ENCODE measurements at places on chromosomes 16 and 17.

- DNase-seq, result peak; percentile 87
These were observed 4.3 kb downstream of the KAT2A start for GRCh38 chr17:42116705-42117396.

DNA sequence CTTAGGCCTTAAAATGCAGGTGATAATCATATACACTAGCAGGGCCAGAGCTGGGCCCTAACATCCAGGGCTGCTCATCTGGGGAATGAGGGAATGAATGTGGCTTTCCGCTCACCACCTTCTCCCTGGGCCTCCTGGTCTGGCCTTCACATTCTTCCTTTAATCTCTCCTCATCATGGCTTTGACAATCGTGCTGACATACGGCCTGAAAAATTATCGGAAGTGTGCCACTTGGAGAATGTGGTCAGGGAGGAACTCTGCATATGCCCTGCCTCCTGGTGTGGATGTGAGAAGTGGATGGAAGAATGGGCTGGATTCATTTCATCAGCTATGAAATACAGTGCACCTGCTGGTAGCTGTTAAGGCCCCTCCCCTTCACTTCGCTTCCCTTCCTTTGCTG lies 2.4 kb downstream of the WSCD1 start:
- no peak for DNase-seq

GRCh38 chr17:40702271-40702670 lies 1.3 kb downstream of the KRT24 start:
- no peak for DNase-seq

GRCh38 chr16:69890114-69890891 lies 60.8 kb upstream of the CLEC18A start:
- no peak for DNase-seq

- peak; percentile 68 for DNase-seq
These were observed at the start of gene KCTD11 for GRCh38 chr17:7351665-7352502. TSS of gene KCTD11 (plus strand) at chr17:7352162.

DNA sequence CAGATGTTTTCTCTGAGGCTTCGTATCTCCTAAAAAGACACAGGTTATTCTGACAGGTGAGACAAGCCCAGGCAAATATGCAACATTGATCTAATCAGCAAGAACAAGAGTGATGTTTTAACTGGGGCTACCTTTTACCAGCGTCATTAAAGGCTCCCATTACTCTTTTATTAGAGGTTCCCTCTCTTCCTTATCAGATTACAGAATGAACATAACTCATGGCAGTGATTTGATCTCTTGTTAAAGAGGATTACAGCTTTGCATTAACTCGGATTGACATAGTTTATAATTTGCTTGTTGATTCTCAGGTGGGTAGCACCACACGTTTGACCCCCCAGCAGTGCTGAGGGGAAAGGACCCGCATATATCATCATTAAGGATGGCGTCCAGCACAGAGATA lies 90.5 kb downstream of the AATF start:
- DNase-seq, result no peak

GRCh38 chr17:19295473-19296135 lies 58.4 kb downstream of the EPN2 start:
- no peak for DNase-seq

DNA sequence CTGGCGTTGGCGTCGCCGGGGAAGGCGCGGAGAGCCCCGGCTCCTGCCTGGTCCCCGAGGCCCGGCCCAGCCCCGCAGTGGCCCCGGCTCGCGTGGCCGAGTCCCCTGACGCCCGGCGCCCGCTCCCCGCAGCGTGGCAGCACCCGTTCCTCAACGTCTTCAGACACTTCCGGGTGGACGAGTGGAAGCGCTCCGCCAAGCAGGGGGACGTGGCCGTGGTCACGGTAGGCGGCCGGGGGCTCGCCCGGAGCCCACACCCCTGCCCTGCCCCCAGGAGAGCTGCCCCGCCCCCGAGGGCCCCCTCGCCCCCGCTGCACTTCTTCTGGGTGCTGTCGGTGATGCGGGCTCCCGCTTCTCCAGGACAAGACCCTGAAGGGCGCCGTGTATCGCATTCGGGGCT lies 466 bp downstream of the WDR90 start:
- DNase-seq, result no peak

- peak; percentile 11 for DNase-seq
These were observed 63.3 kb upstream of the MTMR4 start for GRCh38 chr17:58577696-58578095.

Measured in CD8-positive, alpha-beta T cell (primary cell).